IMR-90 (cell line): ENCODE measurements at places on chromosomes 3 and 15. TPM values are rescaled to one million over a fixed set of nuclear protein-coding genes. Genes with fewer than 3 reads are reported as not detected.

DNA sequence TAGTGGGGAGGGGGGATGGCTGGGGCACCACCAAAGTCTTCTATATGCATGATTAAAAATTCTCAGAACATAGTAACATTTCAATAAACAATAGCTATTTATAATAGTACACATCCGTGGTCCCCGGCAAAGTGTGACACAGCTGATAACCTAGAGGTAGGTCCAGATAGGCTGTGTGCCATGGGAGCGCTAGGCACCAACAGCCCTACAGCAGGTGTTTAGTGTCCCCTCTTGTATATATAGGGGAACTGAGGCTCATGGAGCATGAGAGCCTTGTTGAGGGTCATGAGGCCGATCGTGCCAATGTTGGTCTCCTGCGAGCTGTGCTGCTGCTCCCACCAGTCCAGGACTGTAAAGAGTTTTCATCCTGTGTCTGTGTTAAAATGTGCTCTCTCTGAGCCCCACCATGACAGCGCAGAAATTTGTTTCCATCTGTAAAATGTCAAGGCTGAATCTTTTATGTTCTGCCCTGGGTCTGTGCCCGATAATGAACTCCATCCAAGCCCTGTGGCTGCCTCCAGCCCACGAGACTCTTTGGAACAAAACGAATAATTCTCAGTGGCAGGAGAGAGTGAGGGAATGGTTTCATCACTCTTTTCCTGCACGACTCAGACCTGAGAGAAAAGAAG, 14.5 kb downstream of the TMEM158 start:
- H3K36me3 ChIP-seq, result no peaks in the 10 kb centered on the region

DNA sequence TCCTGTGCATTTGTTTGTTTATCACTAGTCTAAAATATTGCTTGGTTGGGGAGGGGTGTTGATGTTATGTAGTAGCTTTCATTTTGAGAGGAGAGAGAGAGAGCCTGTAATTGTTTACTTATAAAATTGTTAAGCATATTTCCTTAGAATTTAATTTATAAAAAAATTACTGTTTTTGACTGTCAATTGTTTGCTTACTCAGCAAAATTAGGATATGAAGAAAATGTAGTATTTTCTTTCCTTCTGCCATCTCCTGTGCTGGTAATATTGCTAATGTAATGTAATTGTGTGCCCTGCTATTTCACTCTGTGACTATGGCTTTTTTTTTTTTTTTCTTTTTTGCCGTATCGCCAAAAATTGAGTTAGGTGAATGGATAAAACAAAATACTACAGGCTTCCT, 3.5 kb downstream of the U2SURP start:
- H3K27me3 ChIP-seq, result no peaks in the 10 kb centered on the region
- H3K4me3 ChIP-seq, result no peak overlapping the region
- H3K4me1 ChIP-seq, result no peaks in the 10 kb centered on the region; the same call in 1 of the 2 replicates
- no peak for DNase-seq
- H3K27ac ChIP-seq, result no peak overlapping the region

GRCh38 chr3:15636028-15636709, 34.6 kb downstream of the BTD start:
- DNase-seq, result peak; percentile 96
- H3K27ac ChIP-seq, result peak overlapping the region; percentile 86
- H3K27me3 ChIP-seq, result no peaks in the 10 kb centered on the region
- no peak overlapping the region for H3K4me3 ChIP-seq

DNA sequence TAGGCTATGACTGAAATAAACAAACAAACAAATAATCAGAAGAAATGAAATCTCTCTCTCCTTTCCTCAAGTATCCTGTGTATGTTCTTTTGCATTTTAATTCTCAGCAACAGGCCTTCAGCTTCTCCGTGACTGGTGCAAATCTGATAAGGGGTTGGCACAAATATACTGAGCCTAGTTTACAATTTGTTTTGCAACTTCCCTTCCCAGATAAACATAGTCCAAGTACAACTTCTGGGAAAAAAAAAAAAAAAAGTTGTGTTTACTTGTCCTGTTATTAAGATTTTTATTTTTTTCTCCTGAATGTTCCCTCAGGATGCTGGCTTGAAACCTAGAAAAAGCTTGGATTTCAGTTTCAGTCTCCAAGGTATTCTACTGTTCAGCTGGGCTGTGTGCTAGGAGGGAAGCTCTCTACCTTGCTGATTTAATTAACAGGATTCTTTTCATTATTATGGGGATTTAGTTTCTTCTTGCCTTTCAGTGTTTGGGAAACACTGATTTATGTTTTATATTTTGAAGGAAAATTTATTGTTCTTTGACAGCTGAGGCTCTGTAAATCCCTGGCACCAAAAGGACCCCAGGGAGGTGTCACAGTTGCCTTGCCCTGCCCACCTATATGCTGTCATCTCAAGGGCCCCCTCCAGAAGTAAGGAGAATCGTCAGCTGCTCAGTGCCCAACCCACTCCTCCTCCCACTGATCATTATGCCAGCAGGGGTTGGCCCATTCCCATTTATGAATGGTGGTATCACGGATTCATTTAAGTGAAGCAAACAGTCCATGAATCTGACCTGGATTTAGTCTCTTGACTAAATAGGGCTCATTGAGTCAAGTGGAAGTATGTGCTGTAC, 185.2 kb downstream of the MEIS2 start:
- peaks cover 2% of the 10 kb centered on the region for H3K36me3 ChIP-seq
- no peak for DNase-seq
- H3K4me3 ChIP-seq, result no peak overlapping the region

- H3K4me3 ChIP-seq, result no peak overlapping the region
- no peaks in the 10 kb centered on the region for H3K27me3 ChIP-seq
- H3K27ac ChIP-seq, result no peak overlapping the region
- peaks cover 5% of the 10 kb centered on the region; the same call in 1 of the 2 replicates for H3K36me3 ChIP-seq
Measured at GRCh38 chr3:97917813-97918536, 54.3 kb downstream of the RIOX2 start.

DNA sequence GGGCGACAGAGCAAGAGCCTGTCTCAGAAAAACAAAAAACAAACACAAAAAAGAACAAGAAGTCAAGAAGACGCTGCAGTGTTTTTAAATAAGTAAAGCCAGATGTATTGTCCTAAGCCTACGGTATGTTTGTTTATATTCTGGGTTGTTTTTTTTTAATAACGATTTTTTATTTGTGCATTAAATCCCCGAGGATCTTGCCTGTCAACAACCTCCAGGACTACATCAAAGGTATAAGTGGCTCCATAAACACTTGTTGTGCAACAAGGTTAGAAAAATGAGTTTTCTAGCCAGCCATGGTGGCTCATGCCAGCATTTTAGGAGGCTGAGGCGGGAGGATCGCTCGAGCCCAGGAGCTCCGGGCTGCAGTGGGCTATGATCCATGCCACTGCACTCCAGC, 26.1 kb downstream of the ITGB5 start:
- peaks cover 2% of the 10 kb centered on the region for H3K36me3 ChIP-seq
- no peaks in the 10 kb centered on the region for H3K27me3 ChIP-seq
- DNase-seq, result no peak
- peak overlapping the region; percentile 67 for H3K27ac ChIP-seq

The FAM43A gene
- 3.0 and 3.1 TPM in 2 replicates for total RNA-seq

The HAUS2 gene
- 22.4 and 29.2 TPM in 2 replicates for total RNA-seq

The GOLGA8T gene
- total RNA-seq, result not detected in 2 replicates

The SLC24A5 gene
- not detected in 2 replicates for total RNA-seq

The LCTL gene
- total RNA-seq, result 8.9 and 10.4 TPM in 2 replicates

DNA sequence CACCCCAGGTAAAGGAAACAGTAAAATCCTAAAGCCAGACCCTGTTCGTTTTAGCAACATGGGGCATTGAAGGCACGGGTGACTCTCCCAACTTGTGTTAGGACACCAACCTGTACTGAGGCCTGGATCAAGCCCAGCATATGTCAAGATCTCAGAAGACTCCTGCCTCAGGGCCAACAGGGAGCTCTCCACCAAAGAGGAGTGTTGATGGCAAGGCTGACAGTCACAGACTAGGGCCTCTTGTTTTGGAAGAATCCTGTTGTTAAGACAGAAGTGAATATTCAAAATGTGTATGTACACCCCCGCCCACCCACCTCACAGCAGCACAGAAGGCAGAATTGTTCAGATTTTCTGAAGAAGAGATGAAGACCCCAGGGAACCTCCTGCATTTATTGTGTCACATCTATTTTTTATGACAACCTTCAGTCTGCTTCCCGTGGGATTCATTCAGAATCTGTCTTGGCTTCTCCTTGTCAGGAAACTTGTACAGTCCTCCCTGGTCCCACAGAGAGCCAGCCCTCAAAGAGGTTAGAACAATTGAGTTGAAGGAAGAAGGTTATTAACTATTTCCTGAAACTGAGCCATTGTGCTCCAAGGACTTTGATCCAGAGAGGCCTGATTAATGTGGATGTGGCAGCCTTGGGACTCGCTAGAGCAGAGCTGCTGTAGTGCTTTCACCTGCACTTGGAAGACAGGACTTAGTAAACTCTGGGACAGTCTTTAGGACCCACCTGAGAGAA, 61.7 kb upstream of the PLXNA1 start:
- H3K27ac ChIP-seq, result no peak overlapping the region
- no peak overlapping the region for H3K4me3 ChIP-seq
- no peaks in the 10 kb centered on the region for H3K27me3 ChIP-seq
- no peaks in the 10 kb centered on the region for H3K36me3 ChIP-seq
